ENCODE measurements at places on chromosomes 1 and 21. TPM values are rescaled to one million over a fixed set of nuclear protein-coding genes. Genes with fewer than 3 reads are reported as not detected.
A peak's percentile ranks its signal among the peaks of the same experiment; 100 is the strongest.

PTAFR gene
- 331 TPM for polyA plus RNA-seq

HCN3 gene
- polyA plus RNA-seq = 0.15 TPM

DNA sequence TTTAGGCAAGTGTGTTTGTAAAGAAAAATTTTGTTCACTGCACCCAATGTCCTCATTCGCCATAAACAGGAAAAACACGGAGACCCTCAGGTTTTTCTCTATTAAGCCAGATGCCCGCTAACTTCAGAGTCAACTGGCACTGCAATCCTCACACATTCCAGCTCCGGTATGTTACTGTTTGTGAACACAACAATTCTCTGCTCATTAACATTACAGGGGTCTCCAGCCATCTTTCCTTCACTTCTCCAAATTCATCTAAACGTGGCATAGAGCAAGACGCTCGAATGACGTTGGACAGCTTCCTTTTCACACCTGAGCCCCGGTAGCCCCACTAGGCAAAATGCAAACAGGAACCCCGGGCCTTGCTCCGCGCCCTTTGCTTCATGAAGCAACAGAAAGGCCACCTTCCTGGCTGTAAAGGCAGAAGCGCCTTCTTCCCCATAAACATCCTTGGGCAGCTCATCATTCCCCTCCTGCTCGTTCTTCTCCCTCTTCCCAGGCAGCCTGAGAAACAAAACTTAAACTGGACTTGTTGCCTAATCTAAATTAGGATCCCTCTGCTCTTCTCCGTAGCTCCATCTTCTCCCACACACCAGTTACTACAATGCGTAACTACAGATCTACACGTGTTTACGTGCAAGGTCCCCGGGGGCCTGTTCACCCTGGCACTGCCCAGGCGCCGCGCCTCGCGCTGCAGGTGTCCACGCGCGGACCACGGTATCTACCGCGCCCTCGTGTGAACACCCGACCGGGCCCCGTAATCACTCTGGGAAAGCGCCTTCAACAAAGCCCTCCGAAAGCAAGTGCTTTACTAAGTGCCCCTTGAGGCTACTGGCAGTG is 1.2 kb downstream of the LBR start:
- peak; percentile 46 for DNase-seq

DNA sequence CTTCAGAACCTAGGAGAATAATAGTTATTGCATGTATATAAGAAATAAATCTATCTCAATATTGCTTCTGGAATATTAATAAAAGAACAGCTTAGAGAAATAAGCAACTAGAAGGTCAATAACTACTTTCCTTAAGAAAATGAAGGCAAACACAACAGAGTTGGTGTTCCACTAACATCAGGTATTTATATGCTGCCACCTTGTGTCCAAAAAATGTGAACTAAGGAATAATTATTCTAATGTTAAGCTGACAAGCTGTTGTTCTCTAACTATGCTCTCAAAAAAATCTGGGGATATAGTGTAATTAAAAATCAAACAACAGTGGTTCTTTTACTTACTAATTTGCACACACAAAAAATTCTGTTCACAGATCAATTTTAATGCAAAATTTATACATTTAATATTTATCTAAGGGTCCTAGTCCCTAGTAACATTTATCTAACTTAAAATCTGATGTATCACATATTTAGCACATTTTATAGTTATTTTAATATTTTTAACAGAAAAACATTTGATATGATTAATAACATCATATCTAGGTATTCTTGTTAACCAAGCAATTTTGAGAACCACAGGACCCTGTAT is 39.6 kb downstream of the UCHL5 start:
- peak; percentile 85 for DNase-seq

PROK1 gene
- polyA plus RNA-seq = not detected

F5 gene
- 2.9 TPM for polyA plus RNA-seq

OPTC gene
- not detected for polyA plus RNA-seq

GRCh38 chr1:156592910-156593660 is 1.5 kb downstream of the NAXE start:
- no peak for DNase-seq

NPPB gene
- polyA plus RNA-seq = not detected

MCOLN2 gene
- 0.75 TPM for polyA plus RNA-seq

ADGRB2 gene
- 0.03 TPM for polyA plus RNA-seq

DNA sequence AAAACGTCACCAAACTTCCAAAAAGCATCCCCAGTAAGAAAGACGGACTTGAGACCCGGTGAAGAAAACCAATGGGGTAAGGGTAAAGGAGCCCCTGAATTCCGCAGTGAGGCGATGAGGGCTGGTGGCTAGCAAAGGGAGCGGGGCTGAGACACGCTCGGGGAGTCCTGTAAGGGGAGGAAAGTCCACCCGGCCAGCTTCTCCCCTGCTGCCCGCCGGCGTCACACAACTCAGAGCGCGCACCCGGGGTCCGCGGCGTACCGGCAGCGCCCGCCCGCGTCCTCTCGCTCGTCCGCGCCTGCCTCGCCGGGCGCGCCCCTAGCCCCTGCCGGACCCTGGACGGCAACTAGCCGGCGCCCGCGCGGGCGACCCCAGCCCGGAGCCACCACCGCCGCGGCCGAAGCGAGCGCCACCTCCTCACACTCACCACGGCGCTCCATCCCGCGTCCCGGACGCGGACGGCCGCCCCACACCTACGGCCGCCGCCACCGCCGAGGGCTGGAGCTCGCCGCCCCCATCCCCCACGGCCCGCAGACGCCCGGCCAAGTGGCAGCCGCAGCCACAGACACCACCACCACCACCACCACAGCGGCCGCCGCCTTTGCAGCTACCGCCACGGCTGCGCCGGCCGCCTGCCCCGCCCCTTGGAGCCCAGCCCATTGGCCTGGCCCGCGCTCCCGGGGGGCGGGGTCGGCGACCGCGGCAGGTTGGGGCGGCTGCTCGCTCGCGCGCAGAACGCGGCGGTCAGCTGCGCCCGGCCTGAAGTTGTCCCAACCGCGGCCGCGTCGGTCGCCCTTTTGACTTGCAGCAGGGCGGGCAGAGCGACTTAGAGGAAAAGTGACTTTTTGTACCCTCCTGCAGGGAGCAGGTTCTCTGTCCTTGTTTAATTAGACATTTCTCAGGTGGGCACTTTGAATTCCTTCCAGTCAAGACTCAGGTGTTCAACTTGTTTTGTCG is 10.0 kb upstream of the ARHGAP29 start:
- DNase-seq = peak; percentile 52

All from CD14-positive monocyte (primary cell).